Suprapubic skin (tissue), 4 donors: ENCODE measurements at places on chromosomes 6 and 20. TPM values are rescaled to one million over a fixed set of nuclear protein-coding genes. Genes with fewer than 3 reads are reported as not detected.

DNA sequence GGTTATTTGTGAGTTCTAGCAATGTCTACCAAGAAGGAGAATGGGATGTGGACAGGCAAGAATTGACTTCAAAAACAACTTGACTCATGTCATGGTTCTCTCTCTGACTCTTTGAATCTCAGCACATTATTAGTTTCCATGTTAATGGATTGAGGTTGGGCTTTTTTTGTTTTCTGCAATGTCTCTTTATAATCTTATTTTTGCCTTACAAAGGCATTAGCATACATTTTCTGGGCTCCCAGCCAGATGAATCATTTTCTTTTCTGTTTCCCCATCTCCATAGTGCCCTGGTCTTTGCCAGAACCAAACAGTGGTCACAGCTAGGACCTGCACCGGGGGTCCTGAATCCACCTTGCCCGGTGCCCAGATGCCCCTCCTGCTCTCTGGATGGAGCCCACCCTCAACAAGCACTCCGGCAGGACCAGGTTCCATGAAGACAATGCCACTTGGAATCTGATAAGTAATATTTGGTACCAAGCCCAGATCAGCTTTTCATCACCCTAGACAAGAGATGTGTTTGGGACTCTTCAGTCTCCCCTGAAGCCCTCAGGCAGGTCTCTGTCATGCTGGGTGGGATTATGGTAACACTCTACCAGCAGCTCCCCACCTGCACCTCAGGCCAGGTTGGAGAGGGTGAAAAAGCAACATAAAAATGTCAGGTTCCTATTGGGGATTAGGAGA lies 266.7 kb upstream of the SULF2 start:
- no peak for DNase-seq
- no peaks in the 10 kb centered on the region for H3K36me3 ChIP-seq
- H3K4me1 ChIP-seq = peaks cover 13% of the 10 kb centered on the region
- H3K27ac ChIP-seq = no peak overlapping the region

The EFCAB8 gene
- total RNA-seq = not detected

DNA sequence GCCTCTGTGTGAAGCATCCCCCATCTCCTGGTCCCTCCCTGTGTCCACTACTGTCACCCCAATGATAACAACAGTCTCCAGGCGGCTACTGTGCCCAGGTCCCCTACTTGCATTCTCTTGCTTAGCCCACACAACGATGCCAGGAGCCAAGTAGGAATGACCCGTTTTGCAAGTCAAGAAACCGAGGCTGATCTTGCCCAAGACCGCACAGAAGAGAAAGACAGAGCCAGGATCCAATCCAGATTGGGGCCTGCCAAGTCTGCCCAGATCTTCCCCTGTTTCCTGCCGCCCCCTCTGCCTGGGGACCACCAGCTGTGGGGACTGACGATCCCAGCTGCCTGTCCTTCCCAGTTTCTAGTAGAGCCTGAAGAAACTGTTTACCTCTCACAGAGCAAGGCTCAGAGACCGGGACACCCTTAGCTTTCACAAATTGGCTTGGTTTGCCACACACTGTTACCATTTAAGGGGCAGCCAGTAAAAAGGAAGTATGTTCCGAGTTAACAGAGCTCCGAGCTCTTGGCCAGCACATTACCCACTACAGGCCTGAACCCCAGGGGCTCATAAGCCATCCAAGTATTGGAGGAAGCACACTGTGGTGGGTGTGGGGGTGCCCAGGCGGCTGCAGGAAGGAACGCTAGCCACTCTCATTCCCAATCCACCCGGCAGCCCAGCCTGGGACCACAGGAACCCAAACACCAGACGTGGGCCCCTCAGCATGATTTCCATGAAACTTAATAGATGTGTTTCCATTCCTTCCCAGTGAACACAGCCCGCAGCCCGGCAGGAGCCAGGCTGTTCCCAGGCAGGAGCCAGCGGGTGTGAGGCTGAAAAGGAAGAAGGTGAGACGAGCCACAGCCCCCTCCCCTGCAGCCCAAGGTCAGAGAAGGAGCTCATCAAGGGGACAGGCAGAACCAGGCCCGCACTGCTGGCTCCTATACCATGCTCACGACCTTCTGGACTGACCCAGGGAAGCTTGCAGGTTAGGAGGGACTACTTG lies 7.9 kb downstream of the KIAA1755 start:
- H3K27ac ChIP-seq = no peak overlapping the region
- H3K4me1 ChIP-seq = peaks cover 17% of the 10 kb centered on the region
- no peaks in the 10 kb centered on the region for H3K27me3 ChIP-seq
- H3K36me3 ChIP-seq = no peaks in the 10 kb centered on the region

The AVP gene
- not detected for total RNA-seq

DNA sequence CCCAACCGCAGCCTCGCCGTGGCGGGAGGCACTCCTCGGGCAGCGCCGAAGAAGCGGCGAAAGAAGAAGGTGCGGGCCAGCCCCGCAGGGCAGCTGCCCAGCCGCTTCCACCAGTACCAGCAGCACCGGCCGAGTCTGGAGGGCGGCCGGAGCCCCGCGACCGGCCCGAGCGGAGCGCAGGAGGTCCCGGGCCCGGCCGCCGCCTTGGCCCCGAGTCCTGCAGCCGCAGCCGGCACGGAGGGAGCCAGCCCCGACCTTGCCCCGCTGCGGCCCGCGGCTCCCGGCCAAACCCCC lies 525 bp downstream of the PNRC1 start:
- peak overlapping the region; percentile 96 for H3K27ac ChIP-seq
- H3K4me3 ChIP-seq = peak overlapping the region; percentile 71
- peaks cover 29% of the 10 kb centered on the region for H3K36me3 ChIP-seq
- H3K27me3 ChIP-seq = no peaks in the 10 kb centered on the region
- no peak for DNase-seq
- H3K4me1 ChIP-seq = peaks cover 31% of the 10 kb centered on the region

The MYCT1 gene
- total RNA-seq = 2.0 TPM

DNA sequence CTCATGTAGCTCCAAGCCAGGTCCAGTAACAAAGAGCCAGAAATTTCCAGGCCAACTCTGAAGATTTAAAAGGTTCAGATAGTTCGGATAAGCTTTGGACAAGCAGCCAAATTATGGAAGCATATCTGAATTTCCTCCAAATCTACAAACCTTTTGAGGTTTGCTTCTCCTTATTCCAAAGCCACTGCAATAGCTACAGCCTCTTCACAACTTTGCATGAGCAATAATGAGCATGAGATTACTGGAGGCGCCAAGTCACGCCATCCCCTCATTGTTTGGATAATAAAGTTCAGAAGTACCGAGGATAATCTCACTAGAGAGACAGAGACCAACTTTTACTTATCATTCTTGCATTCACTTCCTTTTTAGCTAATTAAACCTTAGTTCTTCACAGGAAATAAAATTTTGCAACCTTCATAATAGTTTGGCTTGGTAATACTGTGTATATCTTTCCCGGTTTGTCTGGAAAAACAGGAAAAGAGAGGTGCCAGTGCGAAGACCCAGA lies 329.6 kb upstream of the RSPO3 start:
- H3K4me3 ChIP-seq = no peak overlapping the region
- H3K4me1 ChIP-seq = no peaks in the 10 kb centered on the region
- no peaks in the 10 kb centered on the region for H3K27me3 ChIP-seq
- DNase-seq = peak; percentile 71

The SRSF6 gene
- total RNA-seq = 79.8 TPM

- H3K27ac ChIP-seq = no peak overlapping the region
- no peak for DNase-seq
- no peak overlapping the region for H3K4me3 ChIP-seq
- H3K27me3 ChIP-seq = no peaks in the 10 kb centered on the region
- H3K4me1 ChIP-seq = no peaks in the 10 kb centered on the region
Observed at GRCh38 chr6:145233955-145234354, 501.4 kb downstream of the EPM2A start.

GRCh38 chr6:154606457-154606856 lies 96.0 kb upstream of the CNKSR3 start:
- H3K4me3 ChIP-seq = no peak overlapping the region
- DNase-seq = no peak
- H3K36me3 ChIP-seq = no peaks in the 10 kb centered on the region
- H3K27me3 ChIP-seq = no peaks in the 10 kb centered on the region
- H3K27ac ChIP-seq = no peak overlapping the region
- H3K4me1 ChIP-seq = no peaks in the 10 kb centered on the region
